Subcutaneous adipose tissue (tissue), 4 donors: ENCODE measurements at places on chromosomes 4 and X. TPM values are rescaled to one million over a fixed set of nuclear protein-coding genes. Genes with fewer than 3 reads are reported as not detected.

Gene PFKFB1
- 16.3 TPM for total RNA-seq

Gene GAGE12F
- total RNA-seq, result not detected

Gene CXCR3
- total RNA-seq, result not detected

Gene ELF4
- 7.0 TPM for total RNA-seq

Gene ALB
- total RNA-seq, result 1.1 TPM

Gene SLC9A7
- 2.4 TPM for total RNA-seq
